MCF 10A (cell line): ENCODE measurements at places on chromosomes 2 and 18. TPM values are rescaled to one million over a fixed set of nuclear protein-coding genes. Genes with fewer than 3 reads are reported as not detected.

The PROC gene
- not detected in 2 replicates for total RNA-seq

GRCh38 chr2:229695961-229696360 lies 18.4 kb downstream of the DNER start:
- no peak for DNase-seq

GRCh38 chr18:26005950-26006349 lies 84.5 kb downstream of the SS18 start:
- no peak for DNase-seq

GRCh38 chr2:120735746-120736170 lies at the start of gene GLI2:
Gene GLI2, plus strand, starts transcription at chr2:120735868. Its CDS starts 61,453 bp downstream, at chr2:120797321.
- DNase-seq, result peak; percentile 70
